Activated CD8-positive, alpha-beta memory T cell treated with anti-CD3 and anti-CD28 coated beads for 24 hours (primary cell): ENCODE measurements at places on chromosomes 2 and 18.

GRCh38 chr2:96528006-96528699, 8.4 kb upstream of the ARID5A start:
- peak; percentile 86 for DNase-seq

DNA sequence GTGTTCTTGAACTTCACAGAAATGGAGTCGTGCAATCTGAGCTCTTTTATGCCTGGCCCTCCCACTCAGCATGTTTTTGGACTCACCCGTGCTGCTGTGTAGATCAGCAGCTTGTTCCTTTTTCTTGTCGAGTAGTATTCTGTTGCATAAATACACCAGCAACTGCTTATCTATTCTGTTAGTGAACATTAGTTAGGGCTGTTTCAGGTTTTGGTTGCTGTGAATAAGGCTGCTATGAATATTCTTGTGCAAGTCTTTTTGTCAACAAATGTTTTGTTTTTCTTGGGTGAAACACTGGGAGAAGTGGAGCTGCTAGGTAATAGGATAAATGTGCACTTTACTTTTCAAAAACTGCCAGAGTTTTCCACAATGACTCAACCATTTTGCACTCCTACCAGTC, 15.3 kb upstream of the CIDEA start:
- no peak for DNase-seq

GRCh38 chr2:179467111-179467510, 202.5 kb upstream of the SESTD1 start:
- no peak for DNase-seq

DNA sequence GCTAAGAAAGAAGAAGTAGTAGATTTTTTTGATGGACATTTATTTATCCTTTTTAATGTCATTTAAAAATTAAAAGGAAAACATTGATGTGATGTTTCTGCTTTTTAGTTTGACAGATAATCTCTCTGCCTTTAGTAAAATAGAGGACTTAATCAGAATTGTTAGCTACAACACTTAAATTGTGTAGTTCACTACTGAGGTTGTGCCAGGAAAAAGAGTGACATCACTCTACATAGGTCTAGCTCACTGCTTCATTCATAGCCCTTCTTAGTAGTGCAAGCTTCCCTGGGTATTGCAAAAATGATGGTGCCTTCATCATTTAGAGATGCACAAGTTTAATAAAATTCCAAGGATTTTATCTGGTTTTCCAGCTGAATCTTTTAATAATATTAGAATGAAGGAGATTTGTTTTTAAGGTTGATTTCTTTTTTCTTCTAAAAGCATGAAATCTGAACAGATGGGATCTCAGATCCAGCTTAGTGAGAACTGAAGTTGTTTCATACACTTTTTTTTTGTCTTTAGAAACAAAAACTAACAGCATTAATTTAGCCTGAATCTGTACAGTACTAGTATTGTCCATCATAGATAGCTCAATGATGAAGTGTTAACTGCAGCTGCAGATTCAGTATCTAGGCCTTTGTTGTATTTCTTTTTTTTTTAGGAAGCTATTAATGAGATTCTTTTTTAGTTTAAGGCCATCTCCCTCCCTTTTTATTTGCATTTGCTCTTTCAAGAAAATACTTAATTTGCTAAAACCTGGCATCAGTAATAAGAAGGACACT, 20.6 kb upstream of the TMEFF2 start:
- no peak for DNase-seq

DNA sequence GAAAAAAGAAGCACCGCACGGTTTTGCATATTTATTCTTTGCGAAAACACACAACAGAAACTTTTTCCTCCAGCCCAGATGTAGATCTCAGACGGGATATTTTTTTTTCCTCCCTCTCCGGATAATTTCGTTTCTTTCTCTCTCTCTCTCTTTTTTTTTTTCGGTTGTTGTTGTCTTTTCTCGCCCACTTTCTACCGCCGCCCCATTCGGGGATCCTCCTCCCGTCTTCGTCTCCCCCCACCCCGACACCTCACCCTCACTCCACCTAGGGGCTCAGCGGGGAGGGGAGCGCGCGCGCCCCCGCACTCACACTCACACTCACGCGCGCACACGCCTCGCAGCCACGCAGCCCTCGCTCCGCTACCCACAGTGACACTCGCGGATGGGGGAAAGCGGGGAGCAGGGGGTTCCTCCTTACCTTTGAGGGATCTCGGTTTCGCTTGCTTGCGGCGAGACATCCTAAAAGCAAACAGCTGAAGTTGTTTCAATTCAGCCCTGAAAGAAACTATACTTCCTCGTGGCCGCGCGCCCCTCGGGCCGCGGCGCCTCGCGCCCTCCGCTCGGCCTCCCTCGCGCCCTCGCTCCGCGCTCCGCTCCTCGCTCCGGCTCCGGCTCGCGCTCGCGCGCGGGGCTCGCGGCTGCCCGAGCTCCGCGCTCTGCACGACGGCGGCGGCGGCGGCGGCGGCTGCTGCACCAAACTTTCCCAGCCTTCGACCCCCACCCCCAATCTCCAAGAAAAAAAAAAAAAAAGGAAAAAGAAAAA, 1.3 kb downstream of the ZNF521 start:
- peak; percentile 59 for DNase-seq

DNA sequence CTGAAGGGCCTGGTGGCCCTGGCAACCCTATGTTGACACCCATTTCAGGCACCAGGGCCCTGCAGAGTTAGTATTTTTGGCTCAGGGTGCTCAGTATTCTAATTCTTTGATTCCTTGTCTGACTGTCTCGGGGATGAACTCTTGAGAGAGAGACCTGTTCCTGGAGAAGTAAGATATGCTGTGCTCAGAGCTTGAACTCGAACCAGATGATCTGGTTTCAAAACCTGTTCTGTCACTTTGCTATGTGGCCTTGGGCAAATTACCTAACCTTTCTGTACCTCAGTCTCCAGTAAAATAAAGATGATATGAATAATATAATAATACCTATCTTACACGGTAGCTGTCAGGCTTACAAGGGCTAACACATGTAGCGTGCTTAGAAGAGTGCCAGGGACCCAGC, 294.2 kb downstream of the DYSF start:
- no peak for DNase-seq

DNA sequence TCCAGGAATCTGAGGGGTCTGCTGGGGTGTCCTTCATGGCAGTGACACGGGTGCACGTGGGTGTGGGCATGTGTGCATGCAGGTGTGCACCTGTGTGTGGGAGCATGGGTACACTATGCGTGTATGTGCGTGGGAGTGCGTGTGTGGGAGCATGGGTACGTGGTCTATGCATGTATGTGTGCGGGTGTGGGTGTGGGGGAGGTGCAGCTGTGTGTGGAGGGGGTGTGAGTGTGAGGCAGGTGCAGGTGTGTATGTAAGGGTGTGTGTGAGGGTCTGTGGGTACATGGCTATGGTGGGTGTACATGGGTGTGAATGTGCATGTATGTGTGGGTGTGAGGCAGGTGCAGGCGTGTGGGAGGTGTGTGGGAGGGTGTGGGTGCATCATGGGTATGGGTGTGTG, 36.3 kb downstream of the EIPR1 start:
- no peak for DNase-seq

GRCh38 chr2:189803431-189803830, 19.2 kb downstream of the PMS1 start:
- no peak for DNase-seq

GRCh38 chr2:239093542-239093941, 245.7 kb downstream of the TWIST2 start:
- no peak for DNase-seq

DNA sequence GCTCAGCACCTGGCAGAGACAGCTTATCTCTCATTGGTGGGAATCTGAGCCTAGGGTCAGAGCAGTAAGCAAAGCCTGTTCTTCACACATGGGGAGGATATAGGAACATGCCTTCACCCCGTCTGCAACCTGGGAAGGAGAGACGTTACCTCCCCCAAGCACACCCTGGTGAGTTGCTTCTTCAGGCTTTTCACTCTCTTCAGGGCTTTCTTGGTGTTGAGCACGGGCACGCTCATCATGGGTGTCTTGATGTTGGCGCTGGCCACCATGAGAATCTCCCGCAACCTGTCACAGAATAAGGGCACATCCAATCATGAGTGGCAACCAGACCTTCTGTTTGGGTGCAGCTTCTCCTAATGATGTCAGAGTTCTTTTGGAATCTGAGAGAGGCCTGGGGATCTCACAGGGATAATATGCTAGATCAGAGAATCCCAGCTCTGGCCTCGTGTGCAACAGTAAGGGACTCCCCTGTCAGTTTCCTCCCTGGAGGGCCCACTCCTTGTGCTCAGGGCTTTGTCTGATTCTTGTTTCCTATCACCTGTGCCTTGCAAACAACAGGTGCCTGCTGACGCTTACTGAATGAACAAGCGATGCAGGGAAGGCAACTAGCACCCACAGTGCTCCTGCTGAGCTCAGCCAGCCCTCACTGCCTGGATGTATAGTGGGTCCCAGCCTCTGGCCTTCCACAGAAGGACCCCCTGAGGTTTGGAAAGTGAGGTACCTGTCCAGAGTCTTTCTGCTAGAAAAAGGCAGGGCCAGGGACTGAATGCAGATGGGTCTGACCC, 66.3 kb downstream of the POLR1A start:
- no peak for DNase-seq

- DNase-seq, result no peak
Observed at GRCh38 chr18:2709316-2709715, 53.8 kb downstream of the SMCHD1 start.

GRCh38 chr18:54392543-54393023, 34.9 kb downstream of the C18orf54 start:
- DNase-seq, result no peak

DNA sequence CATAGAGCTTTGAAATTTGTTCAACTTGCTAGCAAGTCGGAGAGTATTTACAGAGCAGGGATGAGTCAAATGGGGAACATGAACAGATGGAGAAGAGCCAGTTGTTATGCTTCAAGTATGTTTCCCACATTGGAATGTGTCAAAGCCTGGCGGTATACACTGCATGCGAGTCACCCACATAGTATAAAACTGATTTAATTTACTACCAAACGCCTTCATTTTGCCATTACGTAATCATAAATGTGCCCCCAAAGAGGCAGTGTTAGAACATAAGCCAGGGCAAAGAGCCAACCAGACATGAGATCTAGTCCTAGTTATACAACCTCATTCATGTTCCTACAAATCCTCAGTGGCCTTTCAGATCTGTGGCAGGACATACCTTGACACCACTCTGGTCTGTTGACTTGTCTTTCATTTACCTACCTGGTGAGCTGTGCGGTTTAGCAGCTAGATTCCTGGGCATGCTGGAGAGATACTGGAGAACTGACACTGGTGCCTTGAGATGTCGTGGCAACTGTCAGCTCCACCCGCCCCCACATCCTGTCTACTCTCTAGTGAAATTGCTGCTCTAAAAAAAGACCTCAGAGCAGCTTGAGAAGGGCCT, 21.7 kb upstream of the NRP2 start:
- DNase-seq, result peak; percentile 72

DNA sequence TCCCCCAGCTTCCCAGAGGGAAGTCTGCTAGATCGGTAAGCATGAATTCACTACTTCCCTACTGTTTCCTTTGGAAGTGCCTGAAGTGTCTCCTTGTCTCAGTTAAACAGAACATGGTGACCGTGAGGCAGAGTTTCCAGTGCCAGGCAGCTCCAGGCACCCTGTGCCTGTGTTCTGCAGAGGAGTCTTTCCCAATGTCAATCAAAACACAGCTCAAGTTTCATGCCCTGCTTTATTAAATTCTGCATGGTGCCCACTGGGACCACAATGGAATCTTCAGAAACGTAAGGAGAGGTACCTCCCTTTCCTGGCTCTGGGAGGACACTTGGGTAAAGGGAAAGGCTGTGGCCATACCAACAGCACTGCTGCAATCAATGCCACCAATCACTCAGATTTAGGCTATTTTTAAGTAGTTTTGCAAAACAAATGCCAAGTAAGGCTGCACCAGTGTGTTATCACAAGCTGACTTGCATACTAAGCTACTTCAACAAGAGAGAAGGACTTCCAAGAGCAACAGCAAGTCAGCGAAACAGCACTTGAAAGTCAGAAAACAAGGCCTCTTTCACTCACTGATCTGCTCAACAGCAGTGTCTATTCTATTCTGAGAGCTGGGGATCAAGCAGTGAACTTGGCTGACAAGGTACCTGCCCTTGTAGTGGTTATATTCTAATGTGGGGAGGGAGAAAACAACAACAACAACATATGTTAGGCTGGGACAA, 14.9 kb downstream of the LPIN2 start:
- no peak for DNase-seq

- DNase-seq, result no peak
Observed at GRCh38 chr18:52342456-52342855, 2.5 kb downstream of the DCC start.

- DNase-seq, result peak; percentile 56
Observed at GRCh38 chr2:24824071-24824588, 30.9 kb downstream of the CENPO start.

DNA sequence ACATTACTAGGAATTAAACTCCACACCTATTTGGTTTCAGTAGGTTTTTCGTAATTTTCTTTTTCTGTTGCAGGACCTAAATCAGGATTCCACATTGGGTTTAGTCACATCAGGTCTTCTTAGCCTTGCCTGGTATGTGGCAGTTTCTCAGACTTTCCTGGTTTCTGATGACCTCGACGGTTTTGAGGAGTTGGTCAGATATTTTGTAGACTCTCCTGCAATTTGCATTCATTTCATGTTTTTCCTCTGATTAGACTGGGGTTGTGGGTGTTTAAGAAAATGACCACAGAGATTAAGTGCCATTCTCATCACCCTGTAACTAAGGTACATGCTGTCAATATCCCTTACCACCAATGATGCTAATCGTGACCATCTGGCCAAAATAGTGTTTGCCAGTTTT, 97.3 kb upstream of the ST6GAL2 start:
- no peak for DNase-seq
